ENCODE measurements at places on chromosomes 5 and 9.

DNA sequence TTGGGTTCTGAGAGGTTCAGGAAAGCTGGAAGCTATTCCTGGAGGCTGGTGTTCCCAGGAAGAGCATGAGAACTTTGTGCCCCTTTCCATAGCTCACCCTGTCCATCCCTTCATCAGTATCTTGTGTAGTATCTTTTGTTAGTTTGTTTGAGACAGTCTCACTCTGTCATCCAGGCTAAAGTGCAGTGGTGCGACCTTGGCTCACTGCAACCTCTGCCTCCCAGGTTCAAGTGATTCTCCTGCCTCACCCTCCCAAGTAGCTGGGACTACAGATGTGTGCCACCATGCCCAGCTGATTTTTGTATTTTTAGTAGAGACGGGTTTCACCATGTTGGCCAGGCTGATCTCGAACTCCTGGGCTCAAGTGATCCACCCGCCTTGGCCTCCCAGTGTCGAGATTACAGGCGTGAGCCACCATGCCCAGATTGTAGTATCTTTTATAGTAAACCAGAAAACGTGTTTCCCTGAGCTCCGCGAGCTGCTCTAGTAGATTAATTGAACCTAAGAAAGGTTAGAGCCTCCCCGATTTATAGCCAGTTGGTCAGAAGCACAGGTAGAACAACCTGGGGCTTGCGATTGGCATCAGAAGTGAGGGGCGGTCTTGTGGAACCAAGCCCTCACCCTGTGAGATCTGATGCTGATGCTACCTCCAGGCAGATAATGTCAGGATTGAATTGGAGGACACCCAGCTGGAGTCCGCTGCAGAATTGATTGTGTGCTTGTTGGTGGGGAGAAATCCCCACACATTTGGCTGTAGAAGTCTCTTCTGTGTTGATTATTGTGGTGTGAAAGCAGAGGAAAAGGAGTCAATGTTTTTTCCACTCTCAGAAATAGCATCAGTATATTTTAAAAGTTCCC, 32.3 kb downstream of the ATP6V0E1 start:
- no peak for DNase-seq

GRCh38 chr5:143074414-143074996, 304.3 kb downstream of the ARHGAP26 start:
- no peak for DNase-seq

DNA sequence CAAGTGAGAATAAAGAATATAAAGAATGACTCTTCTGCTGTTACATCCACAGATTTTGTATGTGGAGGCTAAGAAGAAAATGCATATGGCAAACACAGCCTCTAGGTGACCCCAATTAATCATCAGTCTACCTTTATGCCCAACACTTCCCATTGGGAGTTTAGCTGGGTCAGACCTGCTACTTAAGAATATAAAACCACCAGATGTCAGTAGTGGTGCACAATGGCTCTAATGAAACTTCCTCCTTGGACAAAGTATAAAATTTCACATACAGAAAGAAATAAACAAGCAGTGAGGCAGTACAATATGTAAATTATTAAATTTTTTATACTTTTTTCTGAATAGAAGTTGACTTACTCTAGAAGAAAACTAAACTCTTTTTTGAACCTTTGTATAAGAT, 539.9 kb downstream of the BRINP1 start:
- no peak for DNase-seq

GRCh38 chr5:20555034-20555433, 567.0 kb upstream of the CDH18 start:
- no peak for DNase-seq

- no peak for DNase-seq
Measured at GRCh38 chr5:79091064-79091463, 20.5 kb upstream of the BHMT start.

GRCh38 chr5:13218518-13218917, 726.0 kb downstream of the DNAH5 start:
- no peak for DNase-seq

GRCh38 chr5:57761513-57761912, 278.9 kb upstream of the ACTBL2 start:
- no peak for DNase-seq

DNA sequence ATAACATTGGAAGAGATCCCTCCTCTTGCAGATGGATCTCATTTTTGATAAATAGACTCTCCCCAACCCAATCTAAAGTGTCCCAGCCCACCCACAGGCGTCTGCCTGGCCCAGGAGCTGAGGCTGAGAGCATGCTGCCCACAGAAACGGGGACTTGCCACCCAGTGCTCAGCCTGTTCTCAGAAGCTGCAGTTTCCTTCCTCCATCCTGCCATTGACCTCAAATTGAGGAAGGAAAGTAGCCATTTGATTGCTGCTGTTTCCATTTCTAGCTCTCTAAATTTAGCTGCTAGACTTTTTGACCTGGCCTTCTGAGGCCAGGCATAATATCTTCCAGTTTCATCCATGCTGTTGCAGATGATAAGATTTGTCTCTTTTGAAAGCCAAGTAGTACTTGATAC, 31.1 kb upstream of the FRMD3 start:
- no peak for DNase-seq

DNA sequence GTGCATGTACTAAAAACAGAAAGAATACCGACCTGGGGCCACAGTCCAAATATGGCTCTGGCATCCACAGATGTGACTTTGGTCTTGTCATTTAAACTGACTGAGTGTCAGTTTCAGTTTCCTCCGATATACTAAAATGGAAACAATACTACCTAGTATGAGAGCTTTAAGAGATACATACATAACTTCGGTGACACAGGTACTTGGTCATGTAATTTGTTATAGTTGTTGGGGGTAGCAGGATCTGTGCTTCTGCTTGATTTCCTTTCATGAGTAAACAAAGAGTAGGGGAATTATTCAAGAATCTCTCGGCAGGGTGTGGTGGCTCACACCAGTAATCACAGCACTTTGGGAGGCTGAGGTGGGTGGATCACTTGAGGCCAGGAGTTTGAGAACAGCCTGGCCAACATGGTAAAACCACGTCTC, 32.1 kb downstream of the MTMR12 start:
- no peak for DNase-seq

DNA sequence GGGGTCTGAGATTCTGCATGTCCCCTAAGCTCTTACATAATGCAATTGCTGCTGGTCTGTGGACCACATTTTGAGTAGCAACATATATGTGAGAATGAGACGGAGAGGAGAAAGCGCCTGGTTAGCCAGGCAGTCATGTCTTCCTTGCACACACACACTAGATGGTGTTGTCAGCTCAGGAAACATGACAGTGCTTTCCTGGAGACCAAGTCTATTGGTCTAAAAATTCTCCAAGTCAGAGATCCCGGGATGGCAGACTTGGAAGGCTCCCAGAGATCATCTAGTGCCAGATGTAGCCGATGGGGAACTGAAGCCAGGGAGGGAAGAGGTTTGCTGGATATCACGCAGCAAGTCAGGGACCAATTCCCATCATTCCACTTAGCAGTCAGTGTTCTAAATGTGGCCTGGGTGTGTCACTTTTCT, 53.4 kb downstream of the GALNT12 start:
- no peak for DNase-seq

- DNase-seq: no peak
Measured at GRCh38 chr5:21654556-21654955, 1198.6 kb downstream of the CDH12 start.

- DNase-seq: no peak
Measured at GRCh38 chr9:15308511-15308910, 1.5 kb upstream of the TTC39B start.

- DNase-seq: no peak
Measured at GRCh38 chr5:114790403-114790792, 379.3 kb downstream of the TRIM36 start.

- peak; percentile 47 for DNase-seq
Measured at GRCh38 chr5:172713113-172713808, 57.7 kb downstream of the DUSP1 start.

- DNase-seq: no peak
Measured at GRCh38 chr9:78072586-78073199, 41.1 kb upstream of the GNAQ start.

DNA sequence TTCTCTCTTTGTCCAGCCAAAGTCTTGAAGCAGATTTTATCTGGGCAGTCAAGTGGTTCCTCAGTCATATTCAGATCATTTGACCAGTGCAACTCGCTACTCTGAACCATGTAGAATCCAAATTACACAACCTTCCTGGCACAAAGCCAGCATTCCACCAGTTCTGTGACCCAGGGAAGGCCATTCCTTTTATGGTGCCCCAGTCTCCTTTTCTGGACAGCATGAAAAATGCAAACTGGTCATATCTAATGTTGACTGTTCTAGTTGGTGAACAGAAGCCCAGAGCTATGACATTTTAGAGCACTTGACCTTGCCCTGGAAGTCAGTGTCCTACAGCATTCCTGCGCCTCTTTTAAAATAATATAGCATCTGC, 364.6 kb downstream of the BRINP1 start:
- no peak for DNase-seq

DNA sequence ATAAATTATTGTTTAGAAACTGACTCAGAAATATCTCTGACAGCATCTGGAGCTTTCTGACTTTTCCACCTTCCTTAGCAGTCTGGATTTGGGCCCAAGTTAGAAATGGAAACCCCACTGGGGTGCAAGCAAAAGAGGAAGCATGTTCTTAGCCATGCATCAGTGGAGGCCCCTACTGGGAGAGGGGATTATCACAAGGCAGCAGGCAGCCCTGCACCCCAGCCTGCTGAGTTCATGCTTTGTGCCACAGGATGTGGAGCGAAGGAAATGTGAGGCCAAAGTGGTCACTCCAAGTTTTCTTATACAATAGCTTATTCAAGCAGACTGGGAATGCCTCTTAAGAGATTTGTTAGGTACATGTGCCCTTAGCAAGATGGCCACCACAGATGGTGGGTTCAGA, 146.5 kb upstream of the TLX3 start:
- DNase-seq: no peak

- no peak for DNase-seq
Measured at GRCh38 chr5:32029261-32029660, 144.9 kb downstream of the GOLPH3 start.

DNA sequence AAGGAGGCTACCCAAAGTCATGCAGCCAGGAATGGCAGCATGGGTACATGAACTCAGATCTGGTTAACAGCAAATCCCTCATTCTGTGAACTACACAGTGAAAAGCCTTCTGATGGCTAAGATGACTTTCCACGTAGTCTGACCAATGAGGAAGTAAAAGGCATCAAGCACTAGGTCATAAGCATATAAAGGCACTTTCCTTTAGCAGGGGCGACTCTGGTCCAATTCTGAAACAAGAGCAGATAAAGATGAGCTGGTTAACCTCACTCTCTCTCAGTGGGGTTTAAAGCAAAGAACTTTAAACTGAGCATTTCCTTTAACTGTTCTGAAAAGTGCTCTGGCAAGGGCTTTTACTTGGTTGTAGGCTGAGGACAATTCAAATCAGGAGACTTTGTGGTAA, 21.1 kb downstream of the PSMB7 start:
- no peak for DNase-seq

GRCh38 chr9:71270554-71270953, 149.1 kb upstream of the TRPM3 start:
- no peak for DNase-seq

DNA sequence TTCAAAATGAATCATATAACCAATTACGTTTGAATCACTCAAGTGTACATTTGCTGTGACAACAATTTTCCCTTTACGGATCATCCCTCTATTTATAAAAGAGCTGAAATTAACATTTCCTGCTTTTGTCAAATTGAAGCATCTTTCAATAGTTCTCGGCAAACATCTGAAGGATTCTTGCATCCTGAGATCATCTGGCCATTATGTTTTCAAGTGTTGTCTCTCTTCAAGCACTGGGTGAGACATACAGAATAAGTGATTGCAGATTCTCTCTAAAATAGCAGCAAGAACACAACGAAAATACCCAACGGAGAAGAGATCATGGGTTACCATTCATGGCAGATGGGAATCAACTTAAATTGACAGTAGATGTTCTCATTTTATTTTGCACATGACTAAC, 283.4 kb upstream of the GRAMD2B start:
- no peak for DNase-seq

GRCh38 chr5:27472871-27473270, 434.5 kb upstream of the CDH9 start:
- no peak for DNase-seq
